HCT116 (cell line): ENCODE measurements at places on chromosomes 7 and 10.
A peak's percentile ranks its signal among the peaks of the same experiment; 100 is the strongest.

DNA sequence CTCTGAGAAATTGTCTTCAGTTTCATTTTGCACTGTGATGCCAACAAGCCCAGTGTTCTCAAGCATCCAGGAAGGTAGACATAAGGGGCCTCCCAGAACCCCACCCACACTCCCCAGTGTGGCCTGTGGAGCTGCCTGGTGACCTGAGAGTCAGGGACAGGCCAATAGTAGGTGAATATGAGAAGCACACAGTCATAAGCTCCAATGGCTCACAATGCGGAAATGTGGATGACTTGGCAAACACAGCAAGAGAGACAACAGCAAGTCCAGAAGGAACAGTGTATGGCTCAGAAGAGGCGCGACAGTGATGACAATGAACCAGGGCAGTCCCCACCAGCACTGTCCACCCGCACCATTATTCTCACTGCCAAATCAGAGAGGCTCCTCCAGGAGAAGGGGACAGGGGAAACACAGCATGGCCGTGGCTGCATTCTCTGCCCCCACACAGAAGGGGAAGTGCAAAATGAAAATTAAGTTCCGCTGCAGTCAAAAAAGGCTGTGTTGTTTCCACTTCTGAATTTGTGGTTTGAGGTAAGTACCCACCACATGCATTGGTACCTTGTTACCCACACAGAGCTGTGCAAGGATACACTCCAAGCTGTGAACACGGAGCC lies 419.8 kb downstream of the GRID1 start:
- no peak for DNase-seq

DNA sequence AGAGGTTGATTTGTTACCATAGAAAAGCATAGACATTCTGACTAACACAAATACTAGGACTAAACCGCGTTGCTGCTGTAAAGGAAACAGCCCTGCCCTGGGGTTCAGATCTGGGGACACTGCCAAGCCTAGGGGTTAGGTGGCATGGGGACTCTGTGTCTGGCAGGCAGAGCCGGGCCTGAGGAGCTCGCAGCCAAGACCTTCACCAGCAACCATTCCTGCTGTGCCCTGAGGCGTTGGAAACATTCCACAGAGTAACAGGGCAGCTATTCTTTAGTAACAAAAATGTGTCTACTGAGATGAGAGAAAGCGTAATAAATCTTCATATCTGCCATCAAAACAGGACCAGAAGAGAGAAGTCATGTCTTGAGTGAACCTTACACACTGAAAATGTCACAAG lies 280.5 kb downstream of the POM121L12 start:
- no peak for DNase-seq

GRCh38 chr10:123911866-123912265 lies 20.3 kb upstream of the CPXM2 start:
- no peak for DNase-seq

DNA sequence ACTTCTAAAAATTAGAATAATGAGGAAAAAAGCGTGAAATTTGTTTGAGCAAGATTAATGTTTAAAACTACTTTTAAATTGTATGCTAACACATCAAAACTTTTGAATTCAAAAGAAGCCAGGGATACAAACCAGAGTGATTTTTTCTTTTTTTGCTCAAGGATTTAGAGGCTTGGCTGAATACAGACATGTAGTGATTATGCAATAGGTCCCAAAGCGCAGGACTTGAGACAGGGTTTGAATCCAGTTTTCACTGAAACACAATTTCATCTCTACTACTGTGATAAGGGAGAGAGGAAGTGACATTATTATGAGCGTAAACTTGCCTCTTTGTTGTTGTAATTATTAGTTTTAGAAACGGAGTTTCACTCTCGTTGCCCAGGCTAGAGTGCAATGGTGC lies 207.3 kb downstream of the ZNF33B start:
- no peak for DNase-seq

GRCh38 chr7:87570178-87570577 lies 30.5 kb downstream of the ABCB1 start:
- DNase-seq, result peak; percentile 23

GRCh38 chr10:95663496-95663895 lies 7.0 kb upstream of the ALDH18A1 start:
- DNase-seq, result no peak

DNA sequence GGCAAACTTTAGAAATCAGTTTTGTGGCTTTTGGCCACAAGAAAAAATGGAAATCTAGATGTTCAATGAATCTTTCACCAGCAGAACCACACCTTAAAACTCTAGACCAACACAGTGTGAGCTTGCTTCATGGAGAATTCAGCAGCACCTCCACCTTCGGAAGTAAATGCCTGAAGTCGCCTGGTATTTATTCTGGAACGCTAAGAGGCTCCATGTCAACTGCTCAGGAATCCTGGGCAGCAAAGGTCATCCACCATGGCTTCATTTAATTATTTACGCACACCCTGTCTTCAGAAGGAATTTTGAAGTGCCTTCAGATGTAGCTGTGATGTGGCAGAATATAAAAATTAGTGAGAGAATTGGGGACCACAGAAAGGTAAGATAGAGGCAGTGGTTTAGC lies 167.7 kb downstream of the GFRA1 start:
- no peak for DNase-seq

- no peak for DNase-seq
These were observed 36.5 kb downstream of the CAMK2B start for GRCh38 chr7:44288811-44289340.

DNA sequence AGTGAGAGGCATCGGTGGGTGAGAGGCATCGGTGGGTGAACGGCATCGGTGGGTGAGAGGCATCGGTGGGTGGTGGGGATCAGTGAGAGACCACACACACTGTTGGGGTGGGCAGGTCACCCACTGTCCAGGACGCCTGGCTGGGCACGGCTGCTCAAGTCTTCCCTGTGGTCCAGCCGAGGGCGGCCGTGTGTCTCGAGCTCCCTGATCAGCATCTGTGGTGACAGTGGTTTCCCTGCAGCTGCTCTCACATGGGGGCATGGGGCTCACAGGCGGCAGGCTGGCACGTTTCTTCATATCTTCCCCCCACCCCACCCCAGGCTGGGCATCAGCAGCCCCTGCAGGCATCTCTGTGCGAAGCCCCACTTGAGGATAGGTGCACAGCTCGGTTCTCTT lies 78.2 kb downstream of the NKX6-2 start:
- no peak for DNase-seq

- no peak for DNase-seq
These were observed 316.6 kb upstream of the KIAA1217 start for GRCh38 chr10:23892296-23892695.

DNA sequence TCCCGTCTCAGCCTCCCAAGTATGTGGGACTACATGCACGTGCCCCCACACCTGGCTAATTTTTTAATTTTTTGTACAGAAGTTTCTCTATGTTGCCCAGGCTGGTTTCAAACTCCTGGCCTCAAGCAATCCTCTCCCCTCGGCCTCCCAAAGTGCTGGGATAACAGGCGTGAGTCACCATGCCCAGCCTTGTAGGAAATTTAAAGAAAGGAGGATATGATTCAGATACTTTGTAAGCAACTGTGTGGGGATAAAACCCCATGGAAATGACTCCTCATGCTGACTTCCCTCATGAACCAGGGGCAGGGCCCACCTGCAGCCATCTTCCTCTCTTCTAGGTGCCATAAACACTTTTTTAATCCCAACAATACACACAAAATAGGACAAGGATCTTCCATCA lies 50.2 kb downstream of the APBB1IP start:
- DNase-seq, result no peak

- DNase-seq, result no peak
These were observed 11.6 kb upstream of the MICALL2 start for GRCh38 chr7:1470901-1471300.

DNA sequence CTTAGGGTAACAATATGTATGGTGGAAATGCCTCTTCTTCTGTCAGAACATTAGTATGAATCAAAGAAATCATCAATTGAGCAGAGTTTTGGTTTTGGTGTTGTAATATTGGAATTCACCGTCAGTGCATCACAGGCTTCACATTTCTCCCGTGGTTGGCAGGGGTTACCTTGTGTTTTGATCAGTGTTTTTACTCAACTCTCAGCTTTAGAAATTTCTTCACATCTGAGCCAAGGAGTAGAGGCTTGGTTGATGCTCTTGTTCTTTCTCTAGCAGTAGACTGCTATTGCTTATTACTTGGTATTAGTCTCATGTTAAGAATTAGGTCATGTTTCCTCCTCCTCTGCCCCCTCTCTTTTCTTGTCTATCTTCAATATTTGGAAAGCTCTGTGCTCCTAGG lies 188.8 kb upstream of the SMIM30 start:
- no peak for DNase-seq

- no peak for DNase-seq
These were observed 16.0 kb downstream of the UPP1 start for GRCh38 chr7:48105045-48105444.

DNA sequence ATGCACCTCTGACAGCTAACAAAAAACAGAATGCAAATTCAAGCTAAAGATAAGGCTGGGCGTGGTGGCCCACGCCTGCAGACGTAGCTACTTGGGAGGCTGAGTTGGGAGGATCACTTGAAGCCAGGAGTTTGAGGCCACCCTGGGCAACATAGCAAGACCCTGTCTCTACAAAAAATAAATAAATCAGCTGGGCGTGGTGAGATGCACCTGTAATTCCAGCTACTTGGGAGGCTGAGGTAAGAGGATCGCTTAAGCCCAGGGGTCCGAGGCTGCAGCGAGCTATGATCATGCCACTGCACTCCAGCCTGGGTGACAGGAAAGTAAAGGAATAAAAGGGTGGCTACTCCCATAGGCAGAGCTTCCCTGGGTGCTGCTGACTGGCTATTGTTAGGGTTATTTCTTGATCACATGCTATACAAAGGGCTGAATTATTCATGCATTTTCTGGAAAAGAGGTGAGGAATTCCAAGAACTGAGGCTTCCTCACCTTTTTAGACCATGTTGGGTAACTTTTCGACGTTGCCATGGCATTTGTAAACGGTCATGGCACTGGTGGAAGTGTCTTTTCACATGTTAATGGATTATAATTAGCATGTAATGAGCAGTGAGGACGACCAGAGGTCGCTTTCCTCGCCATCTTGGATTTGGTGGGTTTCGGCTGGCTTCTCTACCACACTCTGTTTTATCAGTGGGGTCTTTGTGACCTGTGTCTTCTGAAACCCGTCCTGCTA lies 6.9 kb upstream of the PSMG3 start:
- no peak for DNase-seq

- no peak for DNase-seq
These were observed 77.9 kb downstream of the HERPUD2 start for GRCh38 chr7:35617041-35617440.

GRCh38 chr7:19519443-19520021 lies 189.3 kb downstream of the POLR1F start:
- no peak for DNase-seq

DNA sequence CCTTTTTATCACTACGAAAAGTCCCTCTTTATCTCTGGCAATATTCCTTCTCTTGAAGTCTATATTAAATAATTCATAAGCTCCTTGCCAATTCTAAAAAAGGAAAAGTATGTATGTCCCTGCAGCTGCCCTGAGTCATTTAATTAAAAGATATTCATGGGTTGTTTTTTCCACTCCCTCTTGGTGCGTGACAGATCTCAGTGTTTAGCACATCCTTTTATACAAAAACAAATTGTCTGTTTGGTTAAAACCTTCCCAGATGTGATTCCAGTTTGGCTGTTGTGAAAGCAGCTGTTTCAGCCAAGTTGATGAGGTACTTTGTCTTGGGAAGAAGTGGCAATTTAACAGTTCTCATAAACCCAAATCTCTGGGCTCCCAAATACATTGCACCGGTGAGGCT lies 33.8 kb upstream of the PRLHR start:
- DNase-seq, result no peak

DNA sequence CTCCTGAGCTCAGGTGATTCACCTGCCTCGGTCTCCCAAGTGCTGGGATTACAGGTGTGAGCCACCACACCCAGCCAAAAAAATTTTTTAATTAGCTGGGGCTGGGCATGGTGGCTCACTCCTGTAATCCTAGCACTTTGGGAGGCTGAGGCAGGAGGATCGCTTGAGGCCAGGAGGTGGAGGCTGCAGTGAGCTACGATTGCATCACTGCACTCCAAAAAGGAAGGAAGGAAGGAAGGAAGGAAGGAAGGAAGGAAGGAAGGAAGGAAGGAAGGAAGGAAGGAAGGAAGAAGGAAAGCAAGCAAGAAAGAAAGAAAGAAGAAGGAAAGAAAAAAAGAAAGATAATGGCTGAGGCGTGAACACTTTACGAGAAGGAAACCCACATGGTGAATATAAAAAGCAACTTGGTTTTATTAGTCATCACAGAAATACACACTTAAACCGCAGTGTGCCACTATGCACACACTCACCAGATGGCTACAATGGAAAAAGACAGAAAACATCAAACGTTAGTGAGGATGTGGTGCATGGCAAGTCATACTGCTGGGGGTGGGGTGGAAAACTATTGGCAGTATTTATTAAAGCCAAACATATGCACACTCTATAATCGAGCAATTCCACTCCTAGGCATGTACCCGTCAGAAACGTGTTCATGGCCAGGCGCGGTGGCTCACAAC lies 4.4 kb upstream of the CCL26 start:
- no peak for DNase-seq

DNA sequence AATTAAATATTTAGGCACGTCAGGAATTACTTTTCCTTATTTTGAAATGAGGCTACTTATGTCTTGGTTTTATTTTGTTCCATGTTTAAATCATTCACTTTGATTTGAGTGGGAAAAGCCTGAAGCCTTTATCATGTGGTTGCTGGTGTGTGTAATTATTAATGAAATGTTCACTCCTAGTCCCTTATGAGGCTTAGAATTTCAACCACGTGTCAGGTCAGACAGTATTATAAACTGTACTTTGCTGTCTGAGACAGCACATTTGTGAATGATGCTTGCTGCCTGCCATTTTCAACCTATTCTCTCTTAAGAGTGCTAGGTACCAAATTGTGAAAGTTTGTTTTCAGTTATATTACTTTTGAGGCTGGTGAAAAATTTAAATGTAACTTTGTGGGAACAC lies 58.9 kb downstream of the COL17A1 start:
- no peak for DNase-seq

GRCh38 chr7:158166386-158167340 lies 421.0 kb downstream of the PTPRN2 start:
- DNase-seq, result no peak

DNA sequence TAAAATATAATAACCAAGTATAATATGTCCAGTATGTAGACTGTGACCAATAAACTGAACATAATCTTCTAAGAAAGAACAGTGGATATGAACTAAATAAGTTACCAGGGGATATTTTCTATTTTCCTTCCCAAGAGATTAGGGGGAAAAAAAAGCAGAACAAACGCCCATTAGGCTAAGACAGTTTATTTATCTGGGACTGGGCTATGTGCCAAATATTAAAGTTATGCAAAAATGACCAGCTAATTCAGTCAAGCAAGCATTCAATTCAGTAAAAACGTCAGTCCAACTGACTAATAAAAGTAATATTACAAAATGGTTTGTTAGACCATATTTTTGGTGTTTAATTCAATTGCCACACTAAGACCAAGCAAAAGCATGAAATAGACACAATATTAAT lies 122.2 kb downstream of the TSPAN12 start:
- no peak for DNase-seq

- peak; percentile 92 for DNase-seq
These were observed 168.0 kb upstream of the RHEB start for GRCh38 chr7:151687523-151688235.
